B cell (primary cell): ENCODE measurements at places on chromosomes 12 and 14. TPM values are rescaled to one million over a fixed set of nuclear protein-coding genes. Genes with fewer than 3 reads are reported as not detected.

Gene SCN8A
- 0.16 and 0.78 TPM in 2 replicates for polyA plus RNA-seq

DNA sequence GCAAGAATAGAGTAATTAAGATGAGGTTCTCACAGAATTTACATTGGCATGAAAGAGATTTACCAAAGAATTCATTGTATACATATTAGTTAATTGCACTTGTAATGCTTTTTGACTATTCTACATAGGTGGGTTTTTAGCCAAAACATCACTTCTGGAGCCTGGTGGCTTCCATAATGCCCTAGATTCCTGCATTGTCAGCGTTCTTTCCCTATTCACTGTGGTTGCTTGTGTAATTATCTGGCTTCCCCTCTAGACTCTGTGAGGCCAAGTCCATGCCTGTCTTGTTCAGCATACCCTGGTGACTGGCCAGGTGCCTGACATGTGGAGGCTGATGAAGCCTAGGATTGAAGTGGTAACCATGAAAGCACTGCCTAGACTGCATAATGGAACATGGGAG is 41.2 kb downstream of the TDP1 start:
- H3K36me3 ChIP-seq: peaks cover 30% of the 10 kb centered on the region
- no peaks in the 10 kb centered on the region for H3K4me1 ChIP-seq
- DNase-seq: no peak
- H3K27ac ChIP-seq: no peak overlapping the region
- no peak overlapping the region for H3K4me3 ChIP-seq
- H3K27me3 ChIP-seq: no peaks in the 10 kb centered on the region

GRCh38 chr12:83093426-83093825 is 406.7 kb downstream of the TMTC2 start:
- no peak for DNase-seq
- no peaks in the 10 kb centered on the region for H3K4me1 ChIP-seq
- H3K36me3 ChIP-seq: no peaks in the 10 kb centered on the region

DNA sequence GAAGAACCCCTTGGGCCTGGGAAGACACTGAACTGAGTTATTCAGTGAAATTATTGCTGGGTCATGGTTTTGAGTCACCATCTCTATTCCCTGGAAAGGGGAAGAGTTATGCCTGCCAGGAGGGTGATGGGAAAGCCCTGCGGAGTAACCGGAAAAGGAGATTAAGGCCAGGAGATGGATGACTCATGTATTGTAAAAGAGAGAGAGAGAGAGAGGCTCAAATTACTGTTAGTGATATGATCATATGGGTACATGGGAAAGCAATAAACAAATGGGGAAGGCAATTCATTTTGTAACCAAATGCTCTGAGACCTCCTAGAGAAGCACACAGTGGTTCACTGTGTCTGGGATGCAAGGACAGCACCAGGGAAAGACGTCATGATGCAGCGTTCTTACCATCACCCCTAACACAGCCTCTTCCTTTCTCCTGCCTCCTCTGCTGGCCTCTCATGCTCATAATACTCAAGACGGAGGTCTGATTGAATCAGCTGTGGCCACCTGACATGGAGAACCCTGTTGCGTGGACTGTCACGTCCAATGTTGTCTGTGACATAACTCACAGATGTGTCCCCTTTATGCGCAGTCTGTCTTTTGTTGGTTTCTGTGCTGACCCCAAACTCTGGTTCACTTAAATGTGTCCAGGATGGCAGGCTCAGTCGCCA is 243.7 kb downstream of the TMEM132D start:
- no peak overlapping the region for H3K4me3 ChIP-seq
- H3K4me1 ChIP-seq: no peaks in the 10 kb centered on the region
- no peak overlapping the region for H3K27ac ChIP-seq

DNA sequence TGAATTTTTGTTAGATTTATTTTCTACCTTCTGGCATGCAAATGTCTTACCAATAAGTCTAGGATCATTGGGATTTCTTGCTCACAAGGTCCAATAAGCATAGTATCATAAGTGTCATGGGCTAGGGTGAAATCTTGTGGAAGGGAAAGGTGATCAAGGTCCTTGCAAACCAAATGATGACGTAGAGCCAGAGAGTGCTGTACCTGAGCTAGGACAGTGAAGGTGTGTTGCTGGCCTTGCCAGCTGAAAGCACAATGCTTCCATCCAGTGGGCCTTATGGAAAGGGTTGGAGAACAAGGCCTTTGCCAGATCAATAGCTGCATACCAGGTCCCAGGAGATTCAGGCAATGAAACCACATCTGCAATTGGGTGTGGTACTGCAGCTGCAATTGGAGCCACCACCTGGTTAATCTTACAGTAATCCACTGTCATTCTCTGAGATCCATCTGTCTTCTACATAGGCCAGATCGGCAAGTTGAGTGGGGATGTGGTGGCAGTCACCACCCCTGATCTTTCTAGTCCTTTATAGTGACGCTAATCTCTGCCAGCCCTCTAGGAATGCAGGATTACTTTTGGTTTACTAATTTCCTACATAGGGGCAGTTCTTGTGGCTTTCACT is 208.9 kb upstream of the MYL2 start:
- no peaks in the 10 kb centered on the region for H3K36me3 ChIP-seq
- no peaks in the 10 kb centered on the region for H3K4me1 ChIP-seq
- no peak overlapping the region for H3K27ac ChIP-seq
- no peak for DNase-seq
- no peak overlapping the region for H3K4me3 ChIP-seq

DNA sequence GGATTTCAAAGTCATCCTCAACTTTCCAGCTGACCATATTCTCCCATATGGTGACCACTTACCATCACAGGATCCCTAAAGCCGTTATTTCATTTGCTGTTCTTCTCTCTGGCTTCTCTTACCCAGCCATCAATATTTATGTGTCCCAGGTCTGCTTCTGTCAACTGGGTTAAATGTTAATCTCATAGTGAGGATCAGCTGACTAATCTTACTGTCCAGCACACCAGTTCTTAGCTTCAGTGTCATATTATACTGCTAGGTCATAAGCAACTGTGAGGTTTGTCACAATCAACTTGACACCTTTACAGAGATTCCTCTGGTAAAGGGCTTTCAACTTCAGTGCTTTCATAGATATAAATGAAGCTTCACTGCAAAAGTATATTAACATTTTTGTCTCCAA is 294.4 kb downstream of the DIO2 start:
- no peak overlapping the region for H3K4me3 ChIP-seq
- H3K27ac ChIP-seq: no peak overlapping the region
- no peaks in the 10 kb centered on the region for H3K4me1 ChIP-seq
- DNase-seq: no peak
- H3K27me3 ChIP-seq: no peaks in the 10 kb centered on the region
- no peaks in the 10 kb centered on the region for H3K36me3 ChIP-seq

DNA sequence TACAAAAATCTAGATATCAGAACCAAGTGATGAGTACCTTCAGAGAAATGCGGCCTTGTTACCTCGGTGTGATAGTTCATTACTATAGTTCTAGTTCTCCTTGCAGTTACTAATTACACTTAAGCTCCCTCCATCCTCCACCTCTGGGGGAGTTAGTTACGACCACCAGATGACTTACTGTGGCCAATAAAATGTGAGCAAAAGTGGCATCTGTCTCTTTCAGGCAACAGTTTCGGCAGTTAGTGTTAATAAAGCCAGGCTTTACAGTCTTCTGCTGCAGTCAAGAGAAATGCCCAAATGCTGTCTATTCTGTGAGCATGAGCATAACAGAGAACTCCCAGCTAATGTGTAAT is 6.0 kb downstream of the TXNDC16 start:
- H3K4me1 ChIP-seq: peaks cover 5% of the 10 kb centered on the region
- H3K27ac ChIP-seq: no peak overlapping the region
- DNase-seq: no peak

GRCh38 chr14:84988357-84988756 is 541.6 kb upstream of the FLRT2 start:
- DNase-seq: no peak
- no peak overlapping the region for H3K4me3 ChIP-seq
- no peaks in the 10 kb centered on the region for H3K36me3 ChIP-seq
- H3K4me1 ChIP-seq: no peaks in the 10 kb centered on the region
- H3K27me3 ChIP-seq: no peaks in the 10 kb centered on the region
- no peak overlapping the region for H3K27ac ChIP-seq

GRCh38 chr12:41032386-41032785 is 155.7 kb upstream of the PDZRN4 start:
- no peak overlapping the region for H3K4me3 ChIP-seq
- H3K27ac ChIP-seq: no peak overlapping the region
- no peaks in the 10 kb centered on the region for H3K4me1 ChIP-seq
- H3K27me3 ChIP-seq: no peaks in the 10 kb centered on the region
- DNase-seq: no peak

Gene SERPINA9
- 0.14 TPM in 1 of 2 replicates, not detected in the other for polyA plus RNA-seq

- no peaks in the 10 kb centered on the region for H3K36me3 ChIP-seq
- DNase-seq: no peak
- no peaks in the 10 kb centered on the region for H3K27me3 ChIP-seq
These were observed 73.0 kb downstream of the SERPINA3 start for GRCh38 chr14:94685166-94685581.

Gene AMDHD1
- polyA plus RNA-seq: 2.3 TPM in 2 replicates

DNA sequence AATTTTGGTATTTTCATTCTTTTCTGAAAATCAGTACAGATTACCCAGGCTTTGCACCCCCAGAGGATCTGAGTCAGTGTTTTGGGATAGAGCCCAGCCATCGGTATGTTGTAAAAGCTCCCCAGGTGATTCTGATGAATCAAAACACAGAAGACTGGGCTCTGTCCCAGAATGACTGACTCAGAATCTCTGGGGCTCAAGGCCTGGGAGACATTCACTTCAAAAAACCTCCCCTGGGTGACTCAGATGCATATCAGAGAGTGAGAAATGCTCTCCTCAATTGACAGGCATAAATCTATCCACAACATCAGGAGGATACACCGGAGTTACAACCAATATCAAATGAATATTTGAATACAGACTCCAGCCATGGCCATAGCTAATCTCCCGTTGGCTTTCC is 32.6 kb downstream of the SLC35F4 start:
- no peaks in the 10 kb centered on the region for H3K27me3 ChIP-seq
- DNase-seq: no peak
- no peaks in the 10 kb centered on the region for H3K36me3 ChIP-seq
- no peak overlapping the region for H3K4me3 ChIP-seq

- H3K27me3 ChIP-seq: no peaks in the 10 kb centered on the region
- no peak overlapping the region for H3K27ac ChIP-seq
- no peaks in the 10 kb centered on the region for H3K36me3 ChIP-seq
- H3K4me3 ChIP-seq: no peak overlapping the region
These were observed 558.2 kb upstream of the MIS18BP1 start for GRCh38 chr14:45811155-45811554.

- H3K27ac ChIP-seq: peak overlapping the region; percentile 51
- H3K36me3 ChIP-seq: peaks cover 23% of the 10 kb centered on the region
- H3K4me1 ChIP-seq: peaks cover 44% of the 10 kb centered on the region
- peak; percentile 55 for DNase-seq
- no peak overlapping the region for H3K4me3 ChIP-seq
These were observed 80.4 kb upstream of the SINHCAF start for GRCh38 chr12:31406345-31406744.

DNA sequence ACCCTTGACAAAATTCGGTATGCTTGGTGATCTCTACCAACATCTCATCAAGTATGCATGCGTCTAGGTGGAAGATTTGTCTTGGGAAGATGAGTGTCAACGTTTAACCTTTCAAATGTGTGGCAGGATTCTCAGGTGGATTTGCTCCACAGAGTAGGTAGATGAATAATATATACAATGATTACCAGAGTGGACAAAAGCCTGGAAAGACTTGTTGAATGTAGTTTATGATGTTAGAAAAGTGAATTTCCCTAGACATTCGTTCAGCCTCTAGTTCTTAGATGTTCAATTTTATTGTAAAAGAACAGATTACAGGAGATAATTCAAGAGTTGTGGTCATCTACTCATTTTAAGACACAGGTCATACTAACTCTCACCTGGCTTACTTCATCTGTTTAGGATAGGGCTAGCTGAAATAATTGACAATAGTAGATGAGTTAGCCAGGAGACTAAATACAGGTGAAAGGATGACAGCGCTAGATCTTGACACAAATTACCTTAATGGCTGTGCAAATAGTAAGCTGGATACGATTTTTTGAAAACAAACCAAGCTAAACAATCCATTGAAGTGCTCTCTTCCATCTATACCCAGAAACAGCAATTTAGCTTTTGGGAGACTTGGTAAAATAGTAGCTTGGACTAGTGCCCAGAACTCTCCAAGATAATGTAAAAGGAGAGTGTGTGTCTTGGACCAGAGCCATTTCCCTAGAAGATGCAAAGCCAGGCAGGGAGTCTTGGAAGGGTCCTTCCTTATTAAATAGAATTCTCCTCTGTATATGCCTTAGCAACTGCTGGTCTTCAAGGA is 168.0 kb downstream of the DACT1 start:
- H3K4me1 ChIP-seq: no peaks in the 10 kb centered on the region
- no peaks in the 10 kb centered on the region for H3K36me3 ChIP-seq
- H3K27me3 ChIP-seq: no peaks in the 10 kb centered on the region

DNA sequence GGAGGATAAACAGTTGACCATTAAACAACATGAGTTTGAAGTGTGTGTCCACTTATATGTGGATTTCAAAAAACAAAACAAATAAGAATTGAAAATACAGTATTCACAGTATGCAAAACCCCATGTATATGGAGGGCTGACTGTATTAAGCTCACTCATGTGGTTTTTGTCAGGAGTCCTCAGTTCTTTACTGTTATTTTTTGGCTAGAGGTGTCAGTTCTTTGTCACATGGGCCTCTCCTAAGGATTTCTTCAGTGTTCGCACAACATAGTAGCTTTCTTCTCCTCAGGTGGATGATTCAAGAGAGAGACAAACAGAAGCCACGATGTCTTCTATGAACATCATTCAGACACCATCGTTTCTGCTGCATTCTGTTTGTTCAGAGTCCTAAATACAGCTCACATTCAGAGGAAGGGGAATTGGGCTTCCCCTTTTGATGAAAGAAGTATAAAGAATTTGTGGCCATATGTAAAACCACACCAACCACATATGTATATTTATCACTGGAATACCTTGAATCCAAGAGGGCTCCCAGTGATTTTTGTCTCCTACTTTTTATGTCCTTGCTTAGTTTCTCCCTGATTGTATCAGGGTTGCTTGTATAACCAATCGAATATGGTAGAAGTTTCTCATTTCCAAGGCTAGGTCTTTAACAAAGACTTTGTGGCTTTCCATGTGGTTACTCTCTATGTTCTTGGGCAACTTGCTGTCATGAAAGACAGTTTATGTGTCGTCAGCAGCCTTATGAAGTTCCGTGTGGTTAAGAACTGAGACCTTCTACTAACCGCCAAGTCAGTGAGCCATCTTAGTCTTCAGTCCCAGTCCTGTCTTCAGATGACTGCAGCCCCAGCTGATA is 18.9 kb downstream of the MNAT1 start:
- H3K4me1 ChIP-seq: peaks cover 31% of the 10 kb centered on the region
- no peaks in the 10 kb centered on the region for H3K36me3 ChIP-seq
- H3K27ac ChIP-seq: peak overlapping the region; percentile 11
- no peaks in the 10 kb centered on the region for H3K27me3 ChIP-seq

Gene PAPLN
- 0.69 and 1.2 TPM in 2 replicates for polyA plus RNA-seq

Gene NYNRIN
- 0.04 TPM in 2 replicates for polyA plus RNA-seq

DNA sequence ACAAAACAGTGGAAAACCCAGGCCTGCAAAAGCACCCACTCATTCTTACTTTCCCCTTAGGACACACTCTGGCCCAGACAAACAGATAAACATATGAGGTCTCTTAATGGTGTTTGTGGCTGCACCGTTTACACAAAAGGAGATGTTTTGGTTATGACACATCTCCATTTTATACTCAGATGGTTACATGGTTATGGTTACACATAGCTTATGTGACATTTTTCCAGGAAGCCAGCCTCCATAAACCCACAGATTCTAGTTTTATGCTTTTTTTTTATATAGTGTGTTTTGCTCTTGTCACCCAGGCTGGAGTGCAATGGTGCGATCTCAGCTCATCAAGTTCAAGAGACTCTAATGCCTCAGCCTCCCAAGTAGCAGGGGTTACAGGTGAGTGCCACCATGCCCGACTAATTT is 3.5 kb upstream of the KLRD1 start:
- H3K4me1 ChIP-seq: no peaks in the 10 kb centered on the region
- no peak for DNase-seq
- no peak overlapping the region for H3K4me3 ChIP-seq
- no peaks in the 10 kb centered on the region for H3K27me3 ChIP-seq
